ENCODE measurements at places on chromosomes 11 and 22. TPM values are rescaled to one million over a fixed set of nuclear protein-coding genes. Genes with fewer than 3 reads are reported as not detected.

- no peak for DNase-seq
Observed at GRCh38 chr11:64023712-64024710, 11.7 kb upstream of the FLRT1 start.

DNA sequence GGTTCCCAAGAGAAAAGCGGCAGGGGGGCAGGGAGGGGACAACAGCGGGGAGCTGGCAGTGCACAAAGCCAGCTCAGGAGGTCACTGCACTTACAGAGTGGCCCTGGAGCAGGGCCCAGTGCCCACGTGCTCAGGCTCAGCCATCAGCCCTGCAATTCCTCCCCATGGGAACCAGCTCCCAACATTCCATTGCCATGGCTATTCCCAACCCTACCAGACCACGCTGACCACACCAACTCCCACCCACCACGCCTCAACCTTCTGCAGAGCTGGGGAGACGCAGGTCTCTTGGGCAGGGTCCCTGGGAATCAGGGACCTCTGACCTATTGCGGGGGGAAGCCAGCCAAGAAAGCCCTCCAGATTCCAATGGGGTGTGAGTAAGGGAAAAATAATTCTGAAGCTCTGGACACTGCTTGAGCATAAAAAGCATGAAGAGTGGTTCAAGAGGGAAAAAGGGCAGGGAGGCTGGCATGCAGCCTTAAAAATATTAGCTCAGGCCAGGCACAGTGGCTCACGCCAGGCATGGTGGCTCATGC lies 38.3 kb upstream of the TFIP11 start:
- peak; percentile 3 for DNase-seq

GRCh38 chr11:12187399-12187798 lies 77.0 kb downstream of the MICAL2 start:
- DNase-seq, result no peak

The RAG2 gene
- not detected for total RNA-seq

DNA sequence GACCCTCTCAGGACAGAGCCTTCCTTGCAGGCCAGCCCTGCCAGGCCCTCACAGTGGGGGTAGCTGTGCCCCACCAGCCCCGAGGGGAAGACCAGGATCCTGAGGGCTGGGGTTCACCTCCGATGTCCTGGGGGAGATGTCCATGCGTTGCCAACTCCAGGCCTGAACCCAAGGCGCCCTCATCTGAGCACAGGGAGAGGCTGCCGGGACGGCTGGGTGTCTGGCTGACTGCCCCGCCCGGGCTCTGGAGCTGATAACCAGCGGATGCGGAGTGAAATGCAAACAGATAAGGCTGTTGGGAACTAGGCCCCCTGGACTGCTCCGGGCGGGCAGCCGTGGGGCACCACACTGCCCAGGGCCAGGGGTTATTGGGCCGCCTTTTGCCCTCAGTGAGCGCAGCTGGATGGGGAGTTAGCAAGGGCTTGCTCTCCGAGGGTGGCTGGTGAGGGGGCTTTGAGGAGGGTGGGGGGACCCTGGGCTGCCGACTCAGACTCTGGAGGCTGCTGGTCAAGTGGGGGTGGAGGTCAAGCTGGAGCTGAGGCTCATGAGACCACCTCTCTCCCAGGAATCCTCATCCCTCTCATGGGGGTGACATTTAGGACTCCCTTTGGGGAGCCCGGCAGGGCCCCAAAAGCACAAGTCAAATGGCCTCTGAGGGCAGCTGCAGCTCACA lies 5.6 kb upstream of the MUC6 start:
- no peak for DNase-seq

GRCh38 chr11:2945031-2945756 lies 16.0 kb upstream of the PHLDA2 start:
- DNase-seq, result no peak

The CCDC87 gene
- not detected for total RNA-seq

DNA sequence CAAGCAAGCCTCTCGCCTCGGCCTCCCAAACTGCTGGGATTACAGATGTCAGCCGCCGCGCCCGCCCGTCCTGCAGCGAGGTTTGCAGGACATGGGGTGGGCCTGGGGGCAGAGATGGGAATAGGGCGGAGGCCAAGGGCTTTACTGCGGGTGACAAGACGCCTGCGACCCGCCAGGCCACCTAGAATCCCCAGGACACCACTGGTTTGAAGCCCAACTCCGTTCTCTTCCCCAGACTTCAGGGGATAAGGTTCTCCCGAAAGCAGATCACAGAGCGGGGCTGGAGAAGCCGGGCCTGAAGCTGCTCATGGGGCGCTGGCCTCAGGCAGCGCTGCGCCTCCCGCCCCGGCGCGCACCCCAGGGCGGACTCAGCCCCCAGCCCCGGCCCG lies 354 bp downstream of the POLR2L start:
- DNase-seq, result no peak

DNA sequence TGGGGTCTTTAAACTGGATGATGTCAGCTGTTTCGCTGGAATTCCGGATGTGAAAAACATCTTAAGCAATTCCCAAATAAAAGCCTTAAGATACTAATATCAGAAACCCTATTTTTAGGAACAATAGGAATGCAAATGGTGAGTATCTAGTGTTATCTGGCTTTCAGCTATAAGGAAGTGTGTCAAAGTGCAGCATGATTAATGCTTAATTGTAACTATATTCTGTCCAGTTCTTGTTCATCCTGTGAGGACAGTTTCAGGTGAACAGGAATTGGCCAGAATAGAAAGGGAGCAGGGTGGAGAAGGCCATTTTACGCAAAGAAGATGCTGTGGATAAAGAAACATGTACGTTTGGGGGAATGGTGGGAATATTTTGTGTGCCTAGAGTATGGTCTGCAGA lies 108.2 kb downstream of the RASSF10 start:
- peak; percentile 63 for DNase-seq

GRCh38 chr11:104152941-104153505 lies 10.9 kb downstream of the PDGFD start:
- no peak for DNase-seq

DNA sequence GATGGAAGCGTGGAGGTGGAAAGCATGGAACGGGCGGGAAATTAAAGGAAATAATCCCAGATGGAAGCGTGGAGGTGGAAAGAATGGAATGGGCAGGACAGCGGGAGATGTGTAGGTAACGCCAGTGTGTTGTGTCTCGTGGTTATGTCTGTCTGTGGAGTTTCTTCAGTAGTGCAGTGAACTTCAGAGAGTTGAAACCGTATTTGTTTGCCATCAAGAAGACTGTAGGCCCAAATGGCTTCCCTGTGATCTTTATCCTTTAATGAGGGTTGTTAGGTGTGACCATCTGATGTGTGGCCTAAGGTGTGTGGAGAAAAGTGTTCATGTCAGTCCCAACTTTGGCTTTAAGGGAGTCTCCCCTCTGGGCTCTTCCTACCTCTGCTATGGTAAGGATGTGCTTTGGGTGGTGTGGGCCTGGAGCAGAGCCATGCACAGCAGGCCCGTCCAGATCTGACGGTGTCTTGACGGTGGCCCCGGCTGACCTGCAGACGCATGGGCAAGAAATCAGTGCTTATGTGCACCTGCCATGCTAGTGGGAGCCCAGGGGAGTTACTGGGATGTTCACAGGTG lies 39.6 kb downstream of the AP2A2 start:
- DNase-seq, result no peak

GRCh38 chr11:96169250-96169649 lies 173.7 kb downstream of the MAML2 start:
- DNase-seq, result no peak

The C11orf16 gene
- total RNA-seq, result not detected

The GPR83 gene
- not detected for total RNA-seq

GRCh38 chr22:37202716-37203115 lies 9.6 kb downstream of the SSTR3 start:
- DNase-seq, result no peak

DNA sequence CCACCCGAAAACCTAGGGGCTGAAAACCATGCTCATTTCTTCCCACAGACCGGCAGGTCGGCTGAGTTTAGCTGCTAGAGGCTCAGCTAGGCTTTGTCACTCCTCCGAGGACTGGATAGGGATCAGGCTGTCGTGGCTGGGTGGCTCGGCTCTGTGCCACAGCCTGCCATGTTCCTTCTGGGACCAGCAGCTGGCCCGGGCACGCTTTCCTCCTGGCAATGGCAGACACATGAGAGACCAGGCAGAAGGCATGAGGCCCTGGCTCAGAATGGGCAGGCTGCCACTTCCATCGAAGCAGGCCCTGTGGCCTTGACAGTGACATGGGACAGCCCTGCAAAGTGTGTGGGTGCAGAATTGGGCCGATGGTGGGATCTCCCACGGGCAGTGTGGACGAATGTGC lies 20.9 kb downstream of the PARVG start:
- no peak for DNase-seq

DNA sequence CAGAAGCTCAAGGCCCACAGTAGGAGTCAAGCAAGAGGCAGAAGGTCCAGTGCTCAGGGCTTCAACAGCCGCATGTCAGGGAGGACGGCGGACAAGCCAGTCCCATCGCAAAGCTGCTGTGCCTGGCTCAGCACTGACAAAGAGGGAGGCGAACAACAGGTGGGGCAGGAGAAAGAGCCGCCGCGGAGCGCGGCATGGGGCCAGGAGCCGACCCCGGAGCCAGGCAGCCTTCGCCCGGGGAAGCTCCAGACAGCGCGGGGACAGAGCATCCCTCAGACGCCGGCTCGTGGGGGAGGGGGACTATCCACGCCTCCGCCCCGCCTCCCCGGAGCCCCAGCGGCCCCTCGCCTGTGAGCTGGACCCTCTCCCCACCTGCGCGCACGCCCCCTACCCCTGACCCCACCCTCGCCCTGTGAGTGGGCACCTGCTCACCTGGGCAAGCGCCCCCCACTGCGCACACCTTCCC lies 369 bp downstream of the DHCR7 start:
- DNase-seq, result no peak

GRCh38 chr11:108824545-108824944 lies 159.7 kb downstream of the DDX10 start:
- no peak for DNase-seq

DNA sequence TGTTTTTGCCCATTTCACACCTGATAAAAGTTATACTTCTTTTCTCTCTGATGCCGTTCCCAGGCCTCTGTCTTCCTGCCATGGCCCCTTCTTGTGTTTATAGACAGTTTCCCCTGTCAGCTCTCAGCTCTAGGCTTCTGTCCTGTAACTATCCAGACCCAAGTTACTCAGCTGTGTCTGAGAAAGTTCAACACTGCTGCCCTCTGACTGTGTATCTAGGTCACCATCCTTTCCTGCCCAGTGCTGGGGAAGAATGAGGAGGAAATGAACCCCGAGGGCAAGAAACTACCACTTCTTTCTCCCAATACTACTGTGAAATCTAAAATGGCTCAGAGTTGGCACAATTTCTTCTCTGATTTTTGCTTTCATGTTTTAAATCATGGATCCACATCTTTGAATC lies 29.6 kb downstream of the SNX19 start:
- DNase-seq, result no peak

The HBD gene
- not detected for total RNA-seq

- peak; percentile 30 for DNase-seq
Observed at GRCh38 chr11:16001899-16002426, 354.4 kb downstream of the SOX6 start.

DNA sequence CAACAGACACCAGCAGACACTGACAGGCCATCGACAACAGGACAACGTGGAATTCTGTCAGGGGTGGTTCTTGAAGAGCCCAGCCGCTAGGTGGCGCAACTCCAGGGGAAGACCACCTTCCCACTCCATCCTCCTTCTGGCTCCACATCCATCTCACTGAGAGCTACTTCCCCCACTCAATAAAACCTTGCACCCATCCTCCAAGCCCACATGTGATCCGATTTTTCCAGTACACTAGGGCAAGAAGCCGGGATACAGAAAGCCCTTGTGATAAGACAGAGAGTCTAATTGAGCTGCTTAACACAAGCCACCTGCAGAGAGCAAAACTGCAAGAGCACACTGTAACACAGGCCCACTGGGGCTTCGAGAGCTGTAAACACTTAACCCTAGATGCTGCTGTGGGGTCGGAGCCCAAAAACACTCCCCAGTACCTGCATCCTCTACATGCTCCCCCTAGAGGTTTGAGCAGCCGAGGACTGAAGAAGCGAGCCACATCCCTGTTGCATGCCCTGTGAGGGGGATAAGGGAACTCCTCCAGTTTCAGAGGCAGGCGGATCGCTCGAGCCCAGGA lies 11.5 kb upstream of the RAB39A start:
- peak; percentile 57 for DNase-seq

DNA sequence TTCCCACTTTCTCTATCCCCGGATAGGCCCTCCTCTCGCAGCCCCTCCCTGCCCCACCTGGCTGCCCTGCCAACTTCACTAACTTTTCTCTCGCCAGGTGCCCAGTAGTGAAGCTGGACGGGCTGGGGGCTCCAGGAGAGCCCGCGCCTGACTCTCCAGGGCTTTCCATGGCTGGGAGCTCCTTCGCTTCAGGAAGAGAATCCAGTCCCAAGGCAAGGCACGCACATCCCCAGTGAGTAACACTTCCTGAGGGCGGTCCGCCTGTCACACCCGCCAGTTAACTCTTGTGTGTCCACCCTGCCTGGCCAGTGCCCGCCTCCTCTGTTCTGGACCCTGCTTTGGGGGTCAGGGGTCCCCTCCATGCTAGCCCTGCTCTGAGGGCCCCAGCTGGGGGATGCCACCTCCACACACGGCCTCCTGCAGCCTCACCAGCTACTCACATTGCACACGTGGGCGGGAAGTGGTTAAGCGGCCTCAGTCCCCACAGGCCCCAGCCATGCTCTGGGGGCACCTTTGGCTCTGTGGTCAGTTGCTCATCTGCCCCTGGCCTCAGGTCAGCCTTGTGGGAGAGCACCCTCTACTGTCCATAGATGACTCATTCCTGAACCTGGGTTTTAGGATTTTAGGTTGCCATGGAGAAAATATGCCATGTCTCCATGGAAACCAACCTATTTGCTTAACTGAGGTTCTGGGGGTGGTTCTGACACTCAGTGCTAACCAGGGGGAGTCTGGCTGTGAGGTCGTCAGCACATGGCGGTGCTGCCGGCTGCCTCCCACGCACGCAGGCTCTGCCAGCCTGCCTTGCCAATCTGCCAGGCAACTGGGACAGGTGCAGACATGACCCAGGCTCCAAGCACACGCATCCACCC lies at the start of gene RIN1:
TSS of gene RIN1 (minus strand) at position 201 of the 869 bp plus-strand sequence. CDS start at position 169, 32 bp downstream.
- peak; percentile 95 for DNase-seq

DNA sequence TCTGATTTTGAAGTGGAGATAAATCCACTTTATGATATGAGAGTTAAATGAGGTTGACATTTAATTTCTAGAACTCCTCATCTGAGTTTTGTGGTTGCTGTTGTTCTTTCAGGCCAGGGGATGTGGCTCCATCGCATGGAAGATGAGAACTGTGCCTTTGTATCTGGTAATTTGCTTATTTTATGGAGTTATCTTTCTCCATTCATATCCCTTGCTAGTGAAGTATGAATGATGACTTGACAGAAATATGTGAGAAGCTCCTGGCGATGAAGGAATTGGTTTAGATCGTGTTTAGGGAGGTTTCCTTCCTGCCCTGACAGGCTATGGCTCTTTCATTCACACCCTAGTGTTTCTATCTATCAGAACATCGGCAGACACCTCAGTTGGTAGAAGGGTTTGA lies 393.7 kb downstream of the ETS1 start:
- DNase-seq, result no peak

The FXYD6 gene
- not detected for total RNA-seq

The PRG3 gene
- not detected for total RNA-seq

DNA sequence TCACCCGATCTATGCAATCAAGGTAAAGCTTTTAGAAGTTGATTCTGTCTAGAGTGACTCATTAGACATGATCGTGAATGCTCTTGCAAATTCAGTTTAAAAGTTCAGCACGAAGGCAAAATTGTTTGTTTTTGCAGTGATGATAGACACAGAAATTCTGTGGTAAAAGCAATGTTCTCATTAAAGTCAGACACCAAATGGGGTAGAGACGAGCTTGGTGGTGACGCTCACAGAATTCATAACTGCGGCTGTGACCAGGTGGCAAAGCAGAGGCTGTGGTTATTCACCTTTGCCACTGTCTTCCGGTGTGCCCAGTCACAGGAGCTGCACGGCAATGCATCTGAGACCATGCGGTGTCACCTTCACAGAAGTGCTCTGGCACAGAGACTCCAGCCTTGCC lies 83.4 kb downstream of the WNT7B start:
- peak; percentile 27 for DNase-seq
